GM23248 (cell line): ENCODE measurements at places on chromosomes 12 and 14. TPM values are rescaled to one million over a fixed set of nuclear protein-coding genes. Genes with fewer than 3 reads are reported as not detected.

Gene CFAP251
- total RNA-seq, result 1.6 and 4.4 TPM in 2 replicates

Gene PYGL
- 42.6 and 52.6 TPM in 2 replicates for total RNA-seq

Gene LPAR5
- total RNA-seq, result not detected in 2 replicates

Gene ASCL1
- total RNA-seq, result not detected in 2 replicates
